ENCODE measurements at places on chromosomes 2 and 18. TPM values are rescaled to one million over a fixed set of nuclear protein-coding genes. Genes with fewer than 3 reads are reported as not detected.

Gene CYP27A1
- total RNA-seq: 0.31 TPM

Gene MEP1B
- total RNA-seq: not detected

DNA sequence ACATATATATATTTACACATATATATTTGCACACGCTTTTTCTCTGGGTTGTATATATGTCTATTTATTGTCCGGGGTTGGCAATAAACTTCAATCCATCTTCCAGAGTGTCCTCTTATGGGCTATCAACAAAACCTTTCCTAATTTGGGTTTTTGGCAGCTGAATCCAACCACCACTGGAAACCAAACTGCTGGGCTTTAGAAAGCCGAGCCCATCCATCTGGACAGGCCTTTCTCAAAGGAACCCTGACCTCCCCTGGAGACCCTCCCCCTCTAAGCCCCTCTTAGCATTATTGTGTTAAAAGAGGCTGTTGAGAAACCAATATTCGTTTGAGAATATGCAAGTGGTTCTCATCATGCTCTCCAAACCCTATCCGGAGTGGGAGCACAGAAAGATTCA lies 153.6 kb downstream of the NRP2 start:
- no peak for DNase-seq

GRCh38 chr2:32478889-32479620 lies 122.2 kb downstream of the BIRC6 start:
- no peak for DNase-seq

Gene PREPL
- 48.5 TPM for total RNA-seq

Gene DLX1
- not detected for total RNA-seq

- no peak for DNase-seq
Observed at GRCh38 chr2:120913972-120914838, 178.5 kb downstream of the GLI2 start.

DNA sequence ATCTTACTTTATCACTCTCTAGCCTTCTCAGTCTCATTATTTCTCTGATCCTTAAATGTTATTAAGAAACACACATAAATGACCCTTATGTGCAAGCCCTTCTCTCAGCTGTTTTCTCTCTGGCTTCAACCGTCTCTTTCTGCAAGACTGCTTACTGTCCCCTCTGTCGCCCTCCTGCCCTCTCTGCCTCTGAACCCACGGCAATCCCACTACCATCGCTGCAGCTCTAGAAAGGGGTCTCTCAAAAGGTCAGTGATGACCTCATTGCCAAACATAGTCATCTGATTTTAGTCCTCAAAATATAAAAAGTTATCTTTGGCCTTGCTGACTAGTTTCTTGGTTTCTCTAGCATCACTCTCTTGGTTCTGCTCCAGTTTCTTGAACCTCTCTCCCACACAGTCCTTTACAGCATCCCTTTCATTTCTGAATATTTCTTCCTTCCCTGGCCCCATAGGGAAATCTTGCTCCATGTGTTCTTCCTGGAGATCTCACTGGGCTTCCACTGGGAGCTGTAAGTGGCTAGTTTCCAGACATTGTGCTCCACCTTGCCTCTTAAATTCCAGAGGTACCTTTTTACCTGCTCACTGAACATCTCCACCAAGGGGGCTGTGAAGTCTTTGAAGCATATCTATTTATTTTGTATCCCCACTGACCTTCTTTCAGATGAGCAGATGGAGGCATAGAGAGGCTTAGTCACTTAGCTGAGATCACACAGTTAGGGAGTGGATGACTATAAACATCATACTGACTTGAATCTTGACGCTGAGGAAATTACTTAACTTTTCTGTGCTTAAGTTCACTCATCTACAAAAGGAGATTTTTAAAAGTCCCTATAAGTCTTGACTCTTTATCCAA lies 96.2 kb downstream of the PDE1A start:
- DNase-seq: no peak

GRCh38 chr2:51697095-51697494 lies 665.2 kb upstream of the NRXN1 start:
- DNase-seq: no peak

DNA sequence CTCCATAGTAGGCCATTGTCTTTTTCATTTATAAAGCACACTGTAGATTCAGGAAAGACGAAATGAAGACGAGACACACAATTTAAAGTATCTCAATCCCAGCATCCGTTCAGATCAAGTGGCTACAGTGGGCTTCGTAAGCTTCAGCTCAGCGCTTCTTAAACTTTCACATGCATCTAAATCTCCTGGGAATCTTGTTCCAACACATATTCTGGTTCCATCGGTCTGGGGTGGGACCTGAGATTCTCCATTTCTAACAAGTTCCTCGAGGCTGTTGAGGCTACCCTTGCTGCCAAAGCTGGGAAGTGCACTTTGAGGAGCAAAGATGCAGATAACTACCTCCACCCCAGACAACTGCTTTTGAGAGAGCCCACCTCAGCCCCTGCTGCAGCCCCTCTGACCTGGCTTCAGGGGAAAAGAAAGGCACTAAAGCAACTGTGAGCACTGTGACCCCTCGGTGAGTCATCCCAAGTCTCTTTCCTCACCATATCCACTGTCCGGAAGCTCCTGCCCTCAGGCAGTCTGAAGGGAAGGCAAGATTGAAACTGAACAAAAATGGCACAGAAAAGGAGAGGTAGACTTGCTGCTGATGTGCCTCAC lies 201.1 kb upstream of the FBXO11 start:
- no peak for DNase-seq

GRCh38 chr2:165970663-165971062 lies 17.1 kb upstream of the TTC21B start:
- no peak for DNase-seq

Gene TRIM43
- not detected for total RNA-seq

Gene SS18
- 85.7 TPM for total RNA-seq

Gene SKOR2
- total RNA-seq: not detected

- no peak for DNase-seq
Observed at GRCh38 chr2:189723192-189723591, 39.4 kb downstream of the OSGEPL1 start.

Gene GCG
- total RNA-seq: not detected

Gene RAB6D
- not detected for total RNA-seq

GRCh38 chr2:237664151-237664550 lies 36.8 kb downstream of the LRRFIP1 start:
- no peak for DNase-seq

Gene MITD1
- 66.5 TPM for total RNA-seq

DNA sequence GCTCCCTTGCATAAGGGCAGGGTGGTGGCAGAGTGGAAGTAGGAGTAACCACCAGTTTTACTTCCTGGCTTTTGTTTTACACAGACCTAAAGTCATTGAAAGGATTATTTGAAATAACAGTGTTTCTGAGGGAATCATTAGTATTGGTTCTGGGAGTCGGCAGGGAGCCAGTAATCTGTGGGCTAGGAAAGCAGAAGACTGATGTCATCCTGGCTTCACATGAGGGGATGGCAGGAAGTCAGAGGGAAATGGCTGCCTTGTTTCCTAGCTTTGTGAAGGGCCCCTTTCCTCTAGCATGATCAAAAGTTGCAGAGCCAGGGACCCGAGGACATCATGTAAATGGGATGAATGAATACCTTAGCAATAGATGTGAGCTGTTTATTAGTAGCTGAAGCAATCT lies 792.6 kb downstream of the CPS1 start:
- DNase-seq: no peak

Data from naive thymus-derived CD8-positive, alpha-beta T cell (primary cell).